HFFc6 (cell line): ENCODE measurements at places on chromosomes 11 and 22. TPM values are rescaled to one million over a fixed set of nuclear protein-coding genes. Genes with fewer than 3 reads are reported as not detected.
A peak's percentile ranks its signal among the peaks of the same experiment; 100 is the strongest.

The CD3E gene
- total RNA-seq: not detected in 3 replicates

The APOL1 gene
- total RNA-seq: 1.1 to 5.0 TPM (median 1.3 TPM) in 3 replicates

The USP2 gene
- total RNA-seq: 0.34 and 0.52 TPM in 2 replicates

The OTOG gene
- not detected in 3 replicates for total RNA-seq

GRCh38 chr11:57223601-57224000, 13.4 kb downstream of the APLNR start:
- DNase-seq: peak; percentile 66

DNA sequence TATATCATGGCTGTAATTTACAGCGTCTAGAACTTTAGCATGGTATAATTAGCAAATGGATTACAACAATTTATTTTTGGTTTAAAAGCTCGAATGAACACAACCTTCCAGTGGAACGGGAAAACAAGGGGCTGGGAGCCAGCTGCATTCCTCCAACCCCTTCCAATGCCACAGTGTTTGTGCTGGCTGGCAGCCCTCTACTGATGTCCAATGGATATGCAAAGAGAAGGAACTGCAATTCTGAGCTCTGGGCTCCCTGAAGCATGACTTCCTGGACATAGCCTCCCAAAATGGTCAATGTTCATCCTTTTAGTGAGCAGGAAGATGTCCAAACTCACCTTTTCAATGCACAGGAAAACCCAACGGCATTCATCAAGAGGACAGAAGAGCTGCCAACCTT, 288.3 kb downstream of the TENM4 start:
- no peak for DNase-seq

DNA sequence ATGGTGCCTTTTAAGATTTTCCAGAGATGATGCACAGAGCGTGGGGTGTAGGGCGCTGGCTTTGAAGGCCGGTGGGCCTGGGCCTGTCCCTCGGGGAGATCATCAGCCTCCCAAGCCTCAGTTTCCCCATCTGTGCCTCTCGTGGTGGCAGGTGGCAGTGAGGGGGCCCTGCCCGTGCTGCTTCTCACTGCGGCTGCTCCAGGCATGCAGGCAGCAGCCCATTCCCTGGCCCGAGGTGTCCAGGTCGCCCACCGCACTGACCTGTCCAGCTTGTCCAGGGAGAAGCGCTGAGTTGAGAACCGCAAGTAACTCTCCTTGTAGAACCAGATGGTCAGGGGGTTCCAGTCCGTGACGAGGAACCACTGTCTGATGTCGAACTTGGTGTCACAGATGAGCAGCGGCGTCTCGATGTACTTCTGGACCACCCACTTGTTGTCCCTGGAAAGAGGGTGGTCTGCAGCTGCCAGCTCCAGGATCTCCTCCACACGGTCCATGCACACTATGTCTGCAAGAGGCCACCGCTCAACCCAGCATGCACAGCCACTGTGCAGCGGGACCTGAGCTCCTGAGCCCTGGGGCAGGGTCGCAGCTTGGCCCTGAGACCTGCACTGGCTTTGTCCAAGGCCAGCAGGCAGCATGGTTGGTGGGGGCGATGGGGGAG, 20.5 kb upstream of the IL17REL start:
- no peak for DNase-seq

GRCh38 chr11:122076512-122077120, 39.4 kb downstream of the BLID start:
- no peak for DNase-seq

GRCh38 chr11:88553204-88553603, 215.7 kb upstream of the CTSC start:
- no peak for DNase-seq

DNA sequence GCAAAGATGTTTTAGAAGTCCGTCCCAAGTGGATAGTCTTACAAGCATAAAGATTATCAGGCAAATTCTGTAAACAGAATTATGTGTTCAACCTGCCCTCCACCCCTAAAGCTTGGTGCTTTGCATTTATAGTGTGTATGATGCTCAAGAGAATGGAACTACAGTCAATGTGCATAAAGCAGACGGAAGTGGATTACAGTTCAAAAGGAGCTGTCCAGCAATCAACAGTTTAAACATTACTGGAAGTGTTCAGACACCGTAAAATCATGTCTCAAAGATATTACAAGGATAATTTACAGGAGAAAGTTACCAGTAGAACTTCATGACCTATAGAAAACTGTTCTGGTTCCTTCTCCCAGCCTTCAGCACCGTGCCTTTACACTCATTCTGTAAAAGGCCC, 1.0 kb downstream of the RIC3 start:
- DNase-seq: no peak

DNA sequence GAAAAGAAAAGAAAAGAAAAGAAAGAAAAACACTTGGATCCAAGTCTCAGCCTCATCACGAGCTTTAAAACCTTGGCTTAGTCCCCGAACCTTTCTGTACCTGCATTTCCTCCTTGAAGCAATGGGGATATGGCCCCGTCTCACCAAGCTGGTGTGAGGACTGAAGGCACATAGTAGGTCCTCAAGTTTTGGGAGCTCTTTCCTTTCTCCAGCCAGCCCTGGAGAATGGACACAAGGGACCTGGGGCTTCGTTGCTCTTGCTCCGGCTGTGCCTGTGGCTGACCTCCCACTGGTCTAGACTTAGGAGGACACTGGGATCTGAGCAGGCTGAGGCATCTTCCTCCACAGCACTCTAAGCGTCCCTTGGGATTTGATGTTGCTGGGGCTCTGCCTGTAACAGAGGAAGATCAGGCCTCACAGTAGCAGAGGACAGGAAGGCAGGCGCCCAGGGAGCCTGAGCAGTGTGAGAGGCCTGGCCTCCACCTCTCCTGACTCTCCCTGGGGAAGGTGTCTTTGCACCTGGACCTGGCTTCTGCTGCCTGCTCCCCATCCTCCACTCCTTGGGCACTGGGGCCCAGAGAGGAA, 32.8 kb downstream of the KCNC1 start:
- DNase-seq: no peak

GRCh38 chr11:3200388-3201111, 18.1 kb downstream of the MRGPRG start:
- DNase-seq: no peak

- no peak for DNase-seq
These were observed 466.7 kb upstream of the B3GAT1 start for GRCh38 chr11:134878785-134879184.
